ENCODE measurements at places on chromosomes 5 and 9. TPM values are rescaled to one million over a fixed set of nuclear protein-coding genes. Genes with fewer than 3 reads are reported as not detected.

Gene IFNB1
- polyA plus RNA-seq, result not detected

DNA sequence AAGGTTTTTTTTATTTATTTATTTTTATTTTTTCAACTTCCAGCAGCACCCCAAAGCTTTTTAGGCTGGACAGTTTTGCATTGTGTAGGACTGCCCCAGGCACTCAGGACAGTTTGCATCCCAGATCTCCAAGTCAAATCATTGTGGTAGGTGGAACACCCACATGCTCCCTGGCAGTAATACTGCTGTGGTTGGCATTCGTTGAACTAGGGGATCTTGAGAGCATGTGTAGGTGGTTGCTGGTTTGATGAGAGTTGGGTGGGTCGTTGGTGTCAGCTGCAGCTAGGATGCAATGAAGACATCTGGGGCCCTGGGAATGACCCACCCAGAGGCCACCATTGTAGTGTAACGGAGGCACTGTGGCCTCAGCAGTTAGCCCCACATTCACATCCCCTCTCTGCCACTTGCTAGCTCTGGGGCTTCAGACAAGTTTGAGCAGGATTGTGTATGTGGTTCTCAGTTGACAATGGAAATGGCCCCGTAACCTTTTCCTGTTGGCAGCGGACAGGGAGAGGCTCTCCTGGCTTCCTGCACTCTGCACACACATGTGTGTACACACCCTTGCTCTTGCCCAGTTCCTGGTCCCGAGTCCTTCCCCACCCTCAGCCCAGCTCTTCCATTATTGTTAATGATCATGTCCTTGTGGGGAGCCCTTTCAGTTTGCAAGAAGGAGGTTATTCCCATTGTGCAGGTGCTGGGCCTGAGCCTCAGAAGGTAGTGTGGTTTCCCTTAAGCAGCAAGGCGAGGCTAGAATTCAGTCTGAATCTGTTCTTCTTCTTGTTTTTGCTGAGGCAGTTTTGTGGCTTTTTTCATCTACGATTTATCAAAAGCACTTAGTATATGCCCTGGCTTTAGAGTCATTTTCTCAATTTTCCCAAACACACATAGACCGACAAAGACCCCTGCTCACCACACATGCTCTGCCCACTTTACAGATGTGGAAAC, 46.5 kb downstream of the PPARGC1B start:
- no peak for DNase-seq

- no peak for DNase-seq
Observed at GRCh38 chr5:16776611-16777251, 159.4 kb downstream of the MYO10 start.

DNA sequence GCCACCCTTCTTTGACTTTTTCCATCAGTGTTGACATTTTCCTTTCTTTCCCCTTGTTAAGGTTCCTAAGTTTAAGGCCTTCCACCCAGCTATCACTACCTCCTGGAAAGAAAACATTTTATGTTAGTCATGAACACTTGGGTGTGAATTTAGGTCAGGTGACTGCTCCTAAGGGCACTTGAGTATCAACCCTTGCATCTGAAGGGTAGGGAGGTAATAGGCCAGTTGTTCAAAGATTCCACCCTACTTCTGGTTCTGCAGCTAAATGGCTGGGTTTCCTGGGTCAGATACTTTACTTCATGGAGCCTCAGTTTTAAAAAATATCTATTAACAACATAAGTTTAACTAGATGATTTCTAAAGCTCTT, 49.1 kb upstream of the OSMR start:
- DNase-seq, result no peak

- no peak for DNase-seq
Observed at GRCh38 chr9:81628897-81629296, 60.5 kb downstream of the TLE1 start.

DNA sequence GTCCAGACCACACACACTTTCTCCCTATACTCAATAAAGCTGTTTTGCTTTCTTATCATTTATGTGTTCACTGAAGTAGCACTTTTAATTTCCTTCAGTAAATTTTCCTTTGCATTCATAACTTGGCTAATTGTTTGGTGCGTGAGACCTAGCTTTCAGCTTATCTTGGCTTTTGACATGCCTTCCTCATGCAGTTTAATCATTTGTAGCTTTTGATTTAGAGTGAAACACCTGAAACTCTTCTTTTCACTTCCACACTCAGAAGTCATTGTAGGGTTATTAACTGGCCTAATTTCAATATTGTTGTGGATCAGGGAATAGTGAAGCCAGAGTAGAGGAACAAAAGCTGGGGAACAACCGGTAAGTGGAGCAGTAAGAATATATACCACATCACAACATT, 114.7 kb downstream of the ST8SIA4 start:
- no peak for DNase-seq

- DNase-seq, result peak; percentile 67
Observed at GRCh38 chr9:117825609-117826347, 121.6 kb downstream of the TLR4 start.

DNA sequence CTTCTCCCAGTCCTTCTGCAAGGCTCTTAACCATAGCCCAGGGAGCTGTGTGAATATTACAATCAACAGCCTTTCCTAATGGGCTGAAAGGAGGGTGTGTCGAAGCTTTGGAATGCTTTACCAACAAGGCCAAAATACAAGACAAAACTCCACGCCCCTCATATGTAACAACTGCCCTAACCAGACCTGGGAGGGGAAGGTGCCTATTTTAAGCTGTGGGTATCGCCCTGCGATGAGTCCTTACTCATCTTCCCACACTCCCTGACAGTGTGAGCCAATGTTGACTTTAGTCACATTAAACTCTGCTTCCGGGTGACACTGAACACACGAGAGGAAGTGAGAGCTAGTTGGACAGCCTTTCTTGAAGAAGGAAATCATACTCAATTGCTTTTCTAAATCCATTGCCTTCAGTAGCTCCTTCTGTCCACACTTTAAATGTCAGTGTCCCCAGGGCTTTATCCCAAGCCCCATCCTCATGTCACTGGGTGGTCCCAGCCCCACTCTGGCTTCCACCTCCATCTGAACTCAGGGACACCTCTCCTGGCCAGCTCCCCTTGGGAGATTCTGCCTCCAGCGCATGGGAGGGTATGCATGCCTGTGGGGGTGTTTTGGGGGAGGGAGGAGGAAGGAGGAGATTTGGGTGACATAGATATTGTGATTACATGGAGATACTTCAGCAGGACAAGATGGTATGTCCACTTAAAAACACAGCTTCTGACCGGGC, 6.5 kb upstream of the TBC1D9B start:
- DNase-seq, result no peak

GRCh38 chr5:168786147-168786546, 207.0 kb upstream of the PANK3 start:
- DNase-seq, result no peak

Gene JAKMIP2
- 1.7 TPM for polyA plus RNA-seq

- DNase-seq, result no peak
Observed at GRCh38 chr5:74562122-74562521, 78.4 kb downstream of the ENC1 start.

Gene PRDM9
- not detected for polyA plus RNA-seq

- no peak for DNase-seq
Observed at GRCh38 chr9:30815585-30815984, 1568.9 kb upstream of the ACO1 start.

Gene PCDHA1
- polyA plus RNA-seq, result not detected

- no peak for DNase-seq
Observed at GRCh38 chr5:136020001-136020382, 8.8 kb upstream of the TGFBI start.

Gene SPIN1
- 32.6 TPM for polyA plus RNA-seq

DNA sequence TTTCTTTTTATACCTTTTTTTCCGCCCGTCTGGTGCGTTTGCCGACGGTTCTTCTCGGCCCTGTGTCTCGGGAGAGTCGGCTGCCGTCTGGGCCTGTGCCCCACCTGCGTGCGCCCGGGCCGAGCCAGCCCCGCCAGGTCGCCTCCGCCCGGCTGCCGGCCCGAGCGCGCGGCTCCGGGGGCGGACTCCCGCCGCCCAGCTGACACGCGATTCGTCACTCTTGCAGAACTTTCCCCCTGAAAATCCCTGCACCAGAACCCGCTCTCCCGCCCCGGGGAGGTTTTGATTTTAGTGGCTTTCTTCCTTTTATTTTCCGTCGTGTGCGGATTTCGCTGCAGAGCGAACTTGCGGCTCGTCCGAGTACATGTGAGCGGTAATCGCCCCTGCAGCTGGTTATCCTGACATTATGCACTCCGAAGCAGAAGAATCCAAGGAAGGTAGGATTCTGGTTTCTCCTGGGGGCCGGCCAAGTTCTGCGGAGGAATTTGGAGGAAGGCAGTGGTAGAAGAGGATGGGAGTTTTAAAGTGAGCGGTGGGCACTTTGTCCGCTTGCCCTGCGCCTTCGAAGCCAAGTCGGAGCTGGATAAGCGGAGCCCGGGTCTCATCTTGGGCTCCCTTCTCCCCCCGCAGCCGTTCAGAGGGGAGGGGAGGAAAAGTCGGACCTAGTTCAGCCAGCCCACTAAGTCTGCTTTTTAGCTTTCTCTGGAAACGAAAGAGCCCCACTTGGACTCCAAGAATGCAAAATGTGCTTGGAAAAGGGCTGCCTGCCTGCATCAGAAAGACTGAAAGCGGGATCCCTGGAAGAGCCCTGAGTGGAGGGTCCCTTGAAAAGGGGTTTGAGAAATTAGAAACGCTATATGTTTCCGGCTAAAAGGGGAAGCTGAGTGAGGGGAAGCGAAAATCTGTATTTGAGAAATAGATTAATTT, at the start of gene TNFAIP8:
Gene TNFAIP8 (plus strand): TSS at position 335 of the 927 bp plus-strand sequence. CDS start 72 bp downstream, at position 407.
- peak; percentile 69 for DNase-seq

DNA sequence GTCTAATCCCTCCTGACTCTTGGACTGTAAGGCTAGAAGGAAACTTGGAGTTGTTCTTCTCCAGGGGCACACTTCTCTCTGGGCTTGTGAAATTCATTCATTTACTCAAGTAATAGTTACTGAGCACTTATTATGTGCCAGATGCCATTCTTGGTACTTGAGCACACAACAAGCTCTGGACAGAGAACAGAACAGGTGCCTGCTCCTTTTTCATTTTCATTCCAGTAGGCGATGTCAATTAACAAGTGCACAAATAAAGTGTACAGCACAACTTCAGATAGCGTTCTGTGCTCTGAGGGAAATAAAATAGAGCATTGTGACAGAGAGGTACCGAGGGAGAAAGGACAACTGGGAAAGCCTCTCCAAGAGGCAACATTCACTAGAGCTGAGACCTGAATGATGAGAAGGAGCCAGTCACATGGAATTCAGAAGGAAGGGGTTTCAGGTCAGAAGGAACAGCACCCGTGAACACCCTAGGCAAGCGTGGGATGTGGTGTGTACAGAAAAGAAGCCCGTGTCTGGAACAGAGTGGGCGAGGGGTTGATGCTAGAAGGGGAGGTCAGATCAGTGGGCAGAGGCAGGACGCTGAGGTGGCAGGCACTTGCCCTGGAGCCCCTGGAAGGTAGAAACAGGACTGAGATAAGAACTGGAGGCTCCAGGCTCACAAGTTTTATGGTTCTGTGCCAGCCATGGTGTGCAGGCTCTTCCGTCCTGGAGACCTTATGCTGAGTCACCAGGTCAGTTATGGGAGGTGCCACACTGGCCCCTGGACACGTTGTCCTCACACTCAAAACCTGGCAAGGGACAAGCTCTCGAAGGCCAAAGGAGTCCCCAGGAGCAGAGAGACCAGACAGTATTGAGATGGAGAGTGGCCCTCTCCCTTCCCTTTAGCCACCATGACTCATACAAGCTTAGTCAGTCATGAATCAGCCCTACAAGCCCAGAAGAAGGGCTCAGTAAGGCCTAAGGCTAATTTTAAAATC, 7.2 kb upstream of the ABLIM3 start:
- no peak for DNase-seq

- no peak for DNase-seq
Observed at GRCh38 chr9:78319197-78320029, 22.5 kb downstream of the PSAT1 start.

DNA sequence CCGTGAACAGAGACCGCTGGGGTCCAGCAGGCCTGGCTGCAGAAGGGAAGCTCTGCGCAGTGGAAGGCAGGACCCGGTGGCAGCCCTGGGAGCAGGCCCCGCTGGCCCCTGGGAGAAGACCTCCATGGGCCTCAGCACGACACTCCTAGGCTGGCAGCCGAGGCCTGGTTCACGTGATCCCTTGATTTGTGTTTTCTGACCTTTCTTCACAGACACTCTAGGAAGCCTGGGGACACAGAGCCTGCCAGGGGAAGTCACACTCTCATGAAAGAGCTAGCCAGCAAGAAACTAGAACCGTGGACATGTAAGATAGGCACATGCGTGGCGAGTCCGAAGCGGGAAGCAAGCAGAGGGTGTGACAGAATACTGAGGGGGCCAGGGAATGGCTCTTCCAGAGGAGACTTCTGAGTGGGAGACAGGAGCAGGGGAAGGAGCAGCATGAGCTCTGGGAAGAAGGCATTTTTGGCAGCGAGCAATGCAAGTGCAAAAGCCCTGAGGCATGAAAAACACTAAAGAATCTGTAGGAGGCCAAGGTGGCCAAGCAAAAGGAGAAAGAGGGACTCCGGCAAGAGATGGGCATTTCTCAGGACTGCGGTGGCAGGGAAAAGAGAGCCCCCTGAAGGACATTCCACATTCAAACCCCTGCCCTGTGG, 26.6 kb upstream of the IL17B start:
- DNase-seq, result no peak

Gene OBP2B
- polyA plus RNA-seq, result not detected

Gene MYO10
- 0.87 TPM for polyA plus RNA-seq

DNA sequence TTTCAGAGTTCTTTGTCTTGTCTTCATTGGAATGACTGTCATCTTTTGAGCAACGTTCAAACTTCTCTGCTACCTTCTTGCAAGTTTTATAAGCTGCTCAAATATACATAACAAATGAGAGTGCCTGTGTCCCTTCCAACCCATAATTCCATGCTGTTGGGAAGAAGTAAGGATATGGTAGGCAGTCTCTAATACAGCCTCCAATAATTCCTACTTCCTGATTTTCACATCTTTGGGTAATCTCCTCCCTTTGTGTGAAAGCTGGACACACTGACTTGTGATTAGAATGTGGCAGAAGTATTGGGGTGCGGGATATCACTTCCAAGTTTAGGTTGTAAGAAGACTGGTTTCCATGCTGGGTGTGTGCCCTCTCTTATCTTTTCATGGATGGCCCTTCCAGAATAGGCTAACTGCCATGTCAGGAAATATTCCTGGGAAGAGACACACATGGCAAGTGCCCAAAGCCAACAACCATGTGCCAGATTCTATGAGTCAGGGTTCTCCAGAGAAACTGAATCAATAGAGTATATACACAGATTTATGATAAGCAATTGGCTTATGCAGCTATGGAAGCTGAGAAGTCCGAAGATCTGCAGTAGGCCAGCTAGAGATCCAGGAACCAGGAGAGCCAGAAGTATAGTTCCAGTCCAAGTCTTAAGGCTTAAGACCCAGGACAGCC, 531.3 kb downstream of the NTRK2 start:
- no peak for DNase-seq

Gene ECPAS
- 10.7 TPM for polyA plus RNA-seq

GRCh38 chr5:135505973-135506372, 29.8 kb downstream of the NEUROG1 start:
- DNase-seq, result no peak

- DNase-seq, result no peak
Observed at GRCh38 chr9:71097671-71098070, 23.8 kb downstream of the TRPM3 start.

All from naive B cell (primary cell).